ENCODE measurements at places on chromosomes 12 and 14.
A peak's percentile ranks its signal among the peaks of the same experiment; 100 is the strongest.

DNA sequence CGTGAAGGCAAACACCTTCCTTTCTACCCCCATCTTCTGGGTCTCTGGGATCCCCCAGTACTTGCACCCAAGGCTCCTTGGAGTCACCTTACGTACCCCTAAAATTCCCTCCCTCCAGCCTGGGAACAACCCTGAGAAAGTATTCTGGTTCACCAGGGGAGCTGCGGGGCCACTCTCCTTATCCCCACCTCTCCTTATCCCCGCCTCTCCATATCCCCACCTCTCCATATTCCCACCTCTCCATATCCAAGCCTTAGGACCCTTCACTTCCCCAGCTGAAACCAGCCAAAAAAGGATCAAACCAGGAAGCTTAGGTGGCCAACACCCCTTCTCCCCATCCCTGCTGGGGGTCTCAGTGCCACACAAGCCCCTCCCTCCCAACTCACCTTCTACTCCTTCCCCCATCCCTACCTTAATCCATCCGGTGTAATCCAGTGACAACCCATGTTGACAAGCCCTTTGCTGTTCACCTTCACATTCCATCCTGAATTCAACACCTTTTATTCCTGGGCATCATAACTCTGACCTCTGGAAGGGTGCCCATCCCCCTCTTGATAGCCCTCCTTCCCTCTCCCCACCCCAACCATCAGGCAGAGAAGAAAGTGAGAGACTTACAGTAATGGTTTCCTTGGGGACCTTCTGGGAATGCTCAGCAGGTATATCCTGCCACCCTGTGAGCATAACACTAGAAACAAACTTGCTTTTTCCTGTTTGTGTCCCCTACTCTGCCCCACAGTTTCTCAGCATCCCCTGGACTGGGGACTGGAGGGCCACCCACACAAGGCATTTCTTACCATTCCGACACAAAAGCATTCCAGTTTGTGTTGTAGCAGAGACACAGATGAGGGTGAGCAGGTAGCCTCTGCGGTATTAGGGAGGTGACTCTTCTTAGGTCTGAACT is 1.6 kb upstream of the MSI1 start:
- no peak for DNase-seq

GRCh38 chr12:109160433-109160832 is 44.0 kb downstream of the ACACB start:
- DNase-seq: no peak

GRCh38 chr14:102540315-102541028 is 30.9 kb upstream of the ANKRD9 start:
- DNase-seq: peak; percentile 47

DNA sequence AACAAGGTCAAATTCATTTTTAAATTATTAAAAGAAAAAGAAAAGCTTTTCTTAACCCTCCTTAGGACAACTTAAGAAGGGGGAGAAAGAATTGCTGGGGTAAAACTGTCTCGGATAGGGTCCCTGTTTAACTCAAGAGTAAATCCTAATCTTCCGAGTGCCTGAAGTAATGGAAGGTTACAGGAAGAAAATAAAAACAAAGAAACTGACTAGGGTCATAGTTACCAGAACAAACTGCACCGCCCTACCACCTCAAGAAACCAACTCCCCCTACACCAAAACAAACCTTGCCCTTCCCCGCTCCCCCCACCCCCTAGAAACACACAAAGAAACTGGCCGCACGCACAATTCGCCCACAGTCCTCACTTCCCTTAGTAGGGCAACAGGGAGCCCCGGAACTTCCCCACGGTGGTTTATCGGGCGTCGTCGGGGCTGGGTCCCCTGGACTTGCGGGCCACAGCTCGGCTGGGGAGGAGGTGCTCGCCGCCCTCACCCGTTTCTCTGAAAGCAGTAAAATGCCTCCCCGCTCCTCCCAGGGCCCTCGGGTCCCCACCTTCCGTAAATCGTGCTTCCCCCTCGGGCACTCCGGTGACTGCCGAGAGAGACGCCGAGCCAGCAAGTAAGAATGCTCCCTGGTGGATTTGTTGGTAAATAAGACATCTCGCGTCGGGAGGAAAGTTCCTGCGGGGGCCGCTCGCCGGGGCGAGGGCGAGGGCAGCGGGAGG is 2.4 kb downstream of the SINHCAF start:
- no peak for DNase-seq

- no peak for DNase-seq
Observed at GRCh38 chr14:62364800-62365280, 602.6 kb downstream of the SNAPC1 start.

GRCh38 chr14:92058006-92058917 is 18.4 kb upstream of the TRIP11 start:
- DNase-seq: no peak

GRCh38 chr14:31930070-31930469 is 147.0 kb upstream of the ARHGAP5 start:
- DNase-seq: no peak

DNA sequence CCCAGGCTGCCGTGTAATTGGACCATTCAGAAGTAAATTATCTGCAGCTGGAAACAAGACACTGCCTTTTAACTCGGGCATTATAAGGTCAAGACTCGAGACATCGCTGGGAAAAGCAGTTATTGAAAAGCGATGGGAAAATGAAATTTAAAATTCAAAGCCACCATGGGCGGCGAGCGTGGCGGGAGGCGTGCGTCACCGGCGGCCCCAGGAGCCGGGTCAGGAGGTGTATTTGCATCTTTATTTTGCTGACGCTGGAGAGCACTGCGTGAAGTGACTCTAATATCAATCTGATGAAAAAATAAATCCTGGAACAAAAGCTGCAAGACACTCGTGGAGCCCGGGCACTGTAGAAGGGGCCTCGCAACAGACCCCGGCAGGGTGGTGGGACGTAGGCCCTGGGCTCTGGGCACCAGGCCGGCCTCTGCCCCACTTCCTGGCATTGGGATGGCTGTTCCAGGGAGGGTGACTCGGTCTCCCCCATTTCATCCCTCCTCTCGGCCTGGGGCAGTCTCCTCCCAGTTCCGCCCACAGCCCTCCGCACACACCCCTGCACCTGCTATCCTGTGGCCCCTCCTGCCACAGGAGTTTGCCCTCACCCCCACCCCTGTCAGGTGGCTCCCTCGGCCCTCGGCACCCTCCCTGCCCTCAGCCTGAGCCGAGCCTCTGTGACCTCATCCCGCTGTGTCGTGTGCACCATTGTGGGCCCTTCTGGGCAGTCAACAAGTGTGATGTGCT is 196.2 kb downstream of the KIF26A start:
- no peak for DNase-seq
